Stimulated activated CD8-positive, alpha-beta memory T cell treated with anti-CD3 and anti-CD28 coated beads, Interleukin-4, amount 100 ng/mL, for 4 hours (primary cell): ENCODE measurements at places on chromosomes 4 and X.

- DNase-seq, result no peak
These were observed 96.1 kb downstream of the PHKA2 start for GRCh38 chrX:18887825-18888212.

DNA sequence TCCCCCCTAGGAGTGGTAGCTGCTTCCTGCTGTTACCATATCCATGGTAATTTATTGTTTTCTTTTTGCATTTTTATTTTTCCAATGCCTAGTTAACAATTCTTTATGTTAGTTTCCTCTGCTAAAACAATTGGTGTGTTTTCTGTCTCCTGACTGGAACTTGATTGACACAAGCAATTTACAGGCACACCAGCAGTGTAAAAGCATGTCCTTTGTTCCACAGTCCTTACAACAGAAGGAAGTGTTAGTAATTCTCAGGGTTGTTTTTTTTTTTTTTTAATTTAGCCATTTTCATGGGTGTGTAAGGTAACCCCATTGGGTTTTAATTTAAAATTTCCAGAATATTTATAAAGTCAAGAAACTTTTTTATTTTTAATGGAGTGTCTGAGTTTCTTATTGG lies 25.0 kb upstream of the TMLHE start:
- DNase-seq, result no peak

- DNase-seq, result no peak
These were observed 164.5 kb upstream of the ARX start for GRCh38 chrX:25180242-25180641.

DNA sequence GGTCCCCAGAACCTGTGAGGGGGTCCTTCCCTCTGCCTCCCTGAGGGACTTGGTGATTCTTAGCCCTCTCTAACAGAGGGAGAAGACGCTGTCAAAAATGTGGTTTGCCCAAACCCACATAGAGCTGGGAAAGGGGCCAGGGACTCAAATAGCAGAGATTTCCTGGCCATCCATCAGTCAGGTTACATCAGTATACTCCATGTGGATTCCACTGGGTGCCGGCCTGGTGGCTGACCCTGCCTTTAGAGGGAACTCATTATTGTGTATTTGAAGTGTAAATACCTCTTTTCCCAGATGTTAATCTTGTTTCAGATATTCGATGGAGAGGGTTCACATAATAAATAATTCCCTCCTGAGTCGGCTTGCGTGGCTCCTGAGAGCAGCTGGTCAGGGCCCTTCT lies 130.3 kb downstream of the TBL1X start:
- DNase-seq, result no peak

GRCh38 chr4:93355411-93355810 lies 473.1 kb upstream of the ATOH1 start:
- DNase-seq, result no peak

- DNase-seq, result no peak
These were observed 10.1 kb upstream of the SH3TC1 start for GRCh38 chr4:8188743-8189550.

- no peak for DNase-seq
These were observed 62.4 kb upstream of the GABRQ start for GRCh38 chrX:152575331-152575730.

DNA sequence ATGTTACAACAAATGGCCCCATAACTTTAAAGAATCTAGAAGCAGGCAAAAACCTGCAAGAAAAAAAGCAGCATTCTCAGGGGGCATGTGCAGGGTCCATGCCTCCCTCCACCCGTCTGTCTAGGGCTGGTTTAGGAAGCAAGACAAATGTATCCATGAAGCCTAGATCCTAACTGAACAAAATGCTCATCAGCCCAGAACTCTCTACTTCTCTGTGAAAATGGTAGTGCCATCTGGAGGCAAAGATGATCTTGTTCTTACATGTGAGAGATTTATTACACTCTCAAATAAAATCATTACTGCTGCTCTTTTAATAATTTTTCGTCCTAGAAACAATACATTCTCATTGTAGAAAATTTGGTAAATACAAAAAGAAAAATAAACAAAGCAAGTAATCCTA lies 26.7 kb downstream of the NR3C2 start:
- DNase-seq, result no peak

DNA sequence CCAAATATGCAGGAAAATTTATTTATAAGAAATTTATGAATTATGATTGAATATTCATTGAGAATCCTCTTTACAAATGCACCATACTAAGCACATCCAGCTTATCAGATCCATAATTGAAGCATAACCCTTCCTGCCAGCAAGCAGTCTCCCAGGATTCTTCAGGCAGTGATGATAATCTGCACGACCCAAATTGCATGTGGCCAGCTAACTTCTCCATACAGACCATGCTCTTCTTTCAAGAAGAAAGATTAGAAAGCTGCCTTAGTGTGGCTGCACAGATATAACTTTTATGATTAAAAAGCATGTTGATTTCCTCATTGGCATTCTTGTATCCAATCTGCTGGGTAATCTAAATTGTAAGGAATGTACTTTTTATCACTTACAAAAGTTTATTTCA lies 3.3 kb upstream of the CBR4 start:
- DNase-seq, result no peak

DNA sequence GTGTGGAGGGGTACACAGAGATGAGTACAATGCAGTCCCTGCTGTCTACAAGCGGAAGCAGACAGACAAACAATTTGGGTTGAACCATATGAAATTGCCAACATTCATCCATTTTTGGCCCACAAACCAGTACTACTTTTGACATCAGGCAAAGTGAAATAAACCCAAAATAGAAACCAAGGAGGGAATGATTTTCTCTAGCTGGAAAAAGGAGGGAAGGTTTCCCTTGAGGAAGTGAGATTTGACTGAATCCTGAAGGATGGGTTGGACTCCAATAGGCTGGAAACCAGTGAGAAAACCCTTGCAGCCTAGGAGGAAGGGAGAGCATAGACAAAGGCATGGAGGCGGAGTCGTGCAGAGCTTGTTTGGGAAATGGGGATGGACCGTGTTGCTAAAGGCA lies 63.5 kb upstream of the PJA1 start:
- no peak for DNase-seq

DNA sequence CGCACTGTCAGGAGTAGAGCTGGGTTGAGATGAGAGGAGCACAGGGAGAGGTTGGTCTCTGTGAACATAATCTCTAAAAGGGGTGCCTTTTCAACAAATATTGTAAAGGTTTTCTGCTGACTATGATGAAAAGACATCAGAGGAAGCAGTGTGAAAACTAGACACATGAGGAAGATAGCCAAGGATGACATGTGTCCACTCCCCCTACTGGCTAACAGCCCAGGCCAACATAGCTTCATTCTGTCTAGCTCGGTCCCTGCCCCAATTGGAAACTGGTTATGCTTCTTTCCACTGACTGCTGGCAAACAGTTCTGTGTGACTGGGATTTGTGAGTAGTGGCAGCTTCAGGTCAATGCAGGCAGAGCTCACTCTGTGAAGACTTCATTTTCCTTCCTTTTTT lies 115.4 kb upstream of the ESX1 start:
- no peak for DNase-seq

GRCh38 chrX:20906571-20906970 lies 467.6 kb upstream of the CNKSR2 start:
- DNase-seq, result no peak
